Forelimb muscle (tissue), 1 donor: ENCODE measurements at places on chromosomes 16 and 17. TPM values are rescaled to one million over a fixed set of nuclear protein-coding genes. Genes with fewer than 3 reads are reported as not detected.
A peak's percentile ranks its signal among the peaks of the same experiment; 100 is the strongest.

DNA sequence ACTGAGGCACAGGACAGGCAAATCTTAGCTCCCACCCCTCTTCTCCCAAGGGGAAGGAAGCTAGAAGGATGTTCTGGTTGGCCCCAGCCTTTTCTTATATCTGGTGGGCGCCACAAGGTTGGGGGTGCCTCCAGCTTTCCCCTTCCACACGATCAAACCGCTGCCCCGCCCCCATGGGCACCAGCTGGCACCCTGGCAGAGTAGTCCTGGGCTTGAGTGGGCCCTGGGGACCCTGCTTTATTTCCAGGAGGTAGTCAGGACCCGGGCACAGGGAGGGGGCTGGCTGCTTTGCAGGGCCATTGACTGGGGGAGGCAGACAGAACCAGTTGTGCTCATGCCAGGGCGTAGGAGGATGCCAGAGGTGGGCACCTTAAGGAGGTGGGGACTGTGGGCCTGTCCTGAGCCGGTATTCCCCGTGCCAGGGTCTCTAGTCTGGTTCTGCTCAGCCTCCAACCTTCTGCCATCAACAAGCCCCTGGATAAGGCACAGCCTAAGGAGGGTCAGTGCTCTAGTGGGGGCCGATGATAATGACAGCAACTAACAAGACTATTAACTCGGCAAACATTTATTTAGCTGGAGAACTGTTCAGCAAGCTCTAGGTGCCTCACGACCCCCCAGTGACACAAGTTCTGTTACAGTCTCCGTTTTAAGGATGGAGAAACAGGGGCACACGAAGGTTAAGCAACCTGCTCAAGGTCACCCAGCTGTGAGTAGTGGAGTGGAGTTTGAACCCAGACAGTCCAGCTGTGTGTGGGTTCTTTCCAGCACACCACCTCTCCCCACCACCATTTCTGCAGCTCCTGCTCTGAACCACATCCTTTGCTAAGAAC lies 7.6 kb upstream of the PPP1R1B start:
- no peak for DNase-seq

GRCh38 chr16:72798264-72798663 lies 249.7 kb downstream of the ZFHX3 start:
- DNase-seq, result no peak

MMP25 gene
- polyA plus RNA-seq, result 1.9 TPM

DOC2B gene
- 4.5 TPM for polyA plus RNA-seq

ATXN2L gene
- polyA plus RNA-seq, result 75.1 TPM

HOXB9 gene
- 0.05 TPM for polyA plus RNA-seq

DNA sequence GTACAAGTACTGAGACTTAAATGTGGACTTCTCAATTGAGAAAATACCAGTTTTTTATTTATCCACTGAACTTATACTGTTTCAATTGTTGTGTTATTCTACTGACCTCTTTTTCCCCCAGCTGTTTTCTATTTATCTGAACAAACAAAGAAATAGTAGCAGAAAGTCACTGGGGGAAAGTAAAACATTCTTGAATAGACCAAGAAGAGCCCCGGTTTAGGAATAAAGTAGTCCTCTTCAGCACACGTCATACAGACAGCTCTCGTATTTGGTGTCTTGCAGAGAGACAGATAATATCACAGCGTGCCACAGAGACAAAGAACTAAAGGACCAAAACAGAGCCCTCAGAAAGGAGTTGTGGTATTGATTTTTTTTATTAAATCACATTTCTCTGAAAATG lies 1159.1 kb upstream of the CDH8 start:
- DNase-seq, result peak; percentile 24

DNA sequence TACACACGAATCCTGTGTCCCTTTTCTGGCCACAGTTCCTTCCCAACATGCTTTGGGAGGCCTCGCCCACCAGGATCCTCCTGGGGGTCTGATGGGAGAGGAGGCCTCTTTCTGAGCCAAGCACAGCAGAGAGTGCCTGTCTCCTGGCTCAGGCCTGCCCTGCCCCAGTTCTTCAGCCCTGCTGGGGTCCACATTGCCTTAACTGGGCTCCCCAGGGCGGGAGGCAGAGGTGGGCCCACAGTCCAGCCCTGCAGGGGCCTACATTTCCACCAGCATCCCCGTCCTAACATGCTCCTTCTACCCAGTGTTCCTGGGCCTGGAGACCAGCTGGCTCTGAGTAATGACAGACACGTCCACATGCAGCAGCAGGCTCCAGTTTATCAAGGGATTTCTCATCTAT lies 29.6 kb downstream of the WNT9B start:
- DNase-seq, result no peak

DNA sequence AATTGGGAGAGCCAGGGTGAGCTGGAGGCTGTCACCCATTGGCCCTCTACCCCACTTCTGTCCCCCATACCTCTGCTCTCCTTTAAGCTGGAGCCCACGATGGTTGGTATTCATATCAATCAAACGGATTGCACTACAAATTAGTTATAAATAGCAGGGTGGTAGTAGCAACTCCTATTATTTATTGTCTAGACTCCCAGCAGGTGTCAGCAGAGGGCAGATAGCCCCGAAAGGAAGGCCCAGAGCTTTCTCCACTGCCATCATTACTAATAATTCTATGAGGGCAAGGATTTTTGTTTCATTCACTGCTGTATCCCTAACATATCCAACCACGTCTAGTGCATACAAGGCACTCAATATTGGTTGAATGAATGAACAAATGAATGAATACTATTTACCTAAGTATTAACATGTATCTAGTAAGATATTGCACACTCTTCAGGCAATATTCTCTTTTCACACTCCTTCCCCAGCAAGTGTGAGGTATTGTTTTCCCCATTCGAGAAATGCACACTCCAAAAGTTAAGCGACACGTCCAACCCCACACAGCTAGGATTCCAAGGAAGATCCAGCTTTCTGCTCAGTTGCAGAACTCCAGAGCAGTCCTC lies 6.3 kb downstream of the C17orf50 start:
- DNase-seq, result no peak

OR3A1 gene
- polyA plus RNA-seq, result not detected

DNA sequence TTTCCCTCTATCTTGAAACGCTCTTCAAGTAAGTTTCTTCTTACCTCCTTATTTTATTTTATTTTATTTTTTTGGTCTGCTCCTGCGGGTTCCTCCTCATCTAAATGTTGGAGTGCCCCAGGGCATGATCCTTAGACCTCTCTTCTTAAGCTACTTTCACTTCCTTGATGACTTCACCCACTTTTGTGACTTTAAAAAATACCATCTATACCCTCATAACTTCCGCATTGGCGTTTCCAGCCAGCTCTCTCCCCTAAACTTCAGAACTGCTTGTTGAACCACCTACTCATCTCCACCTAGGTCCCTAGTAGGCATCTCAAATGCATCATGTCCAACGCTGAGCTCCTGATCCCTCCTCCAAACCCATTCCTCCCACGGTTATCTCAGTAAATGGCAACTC lies 51.4 kb upstream of the NFAT5 start:
- no peak for DNase-seq

DNA sequence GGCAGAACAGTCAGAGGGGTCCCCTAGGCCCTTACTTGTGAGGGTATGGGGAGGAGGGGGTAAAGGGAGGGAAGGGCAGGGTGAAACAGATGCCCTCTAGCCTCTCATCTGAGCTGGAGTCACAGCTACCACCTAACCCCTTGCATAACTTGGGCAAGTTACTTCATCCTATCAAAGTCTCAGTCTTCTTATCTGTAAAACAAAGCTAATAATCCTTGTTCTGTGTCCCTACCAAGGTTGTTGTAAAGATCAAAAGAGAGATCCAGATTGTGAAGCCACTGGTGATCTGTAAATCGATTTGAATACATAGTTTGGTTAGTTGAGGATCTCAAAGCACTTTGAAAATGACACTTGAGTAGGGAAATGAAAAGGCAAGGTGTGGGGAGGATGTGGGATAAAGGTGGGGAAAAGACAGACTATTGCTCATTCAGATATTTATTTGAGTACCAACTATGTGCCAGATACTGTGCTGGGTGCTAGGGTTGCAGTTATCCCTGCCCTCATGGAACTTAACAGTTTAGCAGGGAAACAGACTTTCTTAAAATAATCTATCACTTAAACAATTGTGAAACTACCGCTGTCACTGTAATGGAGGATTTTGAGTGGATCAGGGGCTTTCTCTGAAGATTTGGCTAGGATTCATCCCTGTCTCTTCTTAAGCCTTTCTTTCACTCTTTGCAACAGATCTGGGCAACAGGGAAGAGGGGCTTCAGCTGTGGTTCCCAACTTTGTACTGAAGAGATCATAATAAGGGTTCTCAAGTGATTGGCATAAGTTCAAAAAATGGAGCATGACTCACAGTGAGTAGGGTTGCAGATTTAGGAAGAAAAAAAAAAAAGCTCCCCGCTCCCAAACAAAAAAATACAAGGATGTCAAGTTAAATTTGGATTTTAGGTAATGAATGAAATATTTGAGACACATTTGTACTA lies 3.0 kb downstream of the HEATR9 start:
- no peak for DNase-seq

DNA sequence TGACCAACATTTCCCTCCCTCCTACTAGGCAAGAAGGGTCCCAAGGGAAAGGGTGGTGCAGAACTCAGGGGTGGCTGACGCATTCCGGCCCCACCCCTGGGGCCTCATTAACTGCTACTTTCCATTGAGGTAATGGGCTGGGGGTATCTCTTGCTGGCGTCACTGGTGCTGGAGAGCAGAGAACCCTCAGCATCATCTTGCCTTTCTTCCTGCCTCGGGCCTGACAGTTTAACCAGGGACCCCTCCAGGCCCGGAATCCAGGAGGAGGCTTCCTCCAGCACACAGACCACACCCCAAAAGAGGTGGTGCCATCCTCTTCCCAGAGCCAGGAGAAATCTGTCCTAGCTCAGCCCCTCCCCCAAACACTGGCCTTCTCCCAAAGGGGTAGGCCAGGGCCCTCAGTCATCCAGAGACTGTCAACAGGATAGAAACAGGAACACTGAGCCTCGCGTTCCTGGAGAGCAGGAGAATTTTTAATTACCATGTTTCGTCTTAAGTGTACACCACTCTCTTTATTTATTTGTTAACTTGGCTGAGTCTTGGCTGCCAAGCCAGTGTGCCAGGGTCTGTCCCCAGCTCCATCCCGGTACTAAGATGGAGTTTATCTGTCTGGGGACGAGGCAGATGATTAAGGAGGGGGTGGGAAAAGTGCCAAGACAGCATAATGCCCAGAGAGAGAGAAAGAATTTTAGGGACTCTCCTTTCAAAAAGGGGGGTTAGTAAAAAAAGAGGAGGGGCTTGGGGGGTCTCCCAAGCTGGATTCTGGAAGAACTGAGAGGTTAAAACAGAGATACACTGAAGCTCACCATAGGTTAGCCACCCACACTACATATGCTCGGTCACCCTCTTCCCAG lies 5.1 kb downstream of the ETV4 start:
- DNase-seq, result no peak

GRCh38 chr17:74290340-74290739 lies 16.3 kb downstream of the DNAI2 start:
- DNase-seq, result no peak

- DNase-seq, result peak; percentile 31
These were observed 22.2 kb downstream of the TRPV3 start for GRCh38 chr17:3535253-3535995.
